ENCODE measurements at places on chromosomes 11 and 22.
A peak's percentile ranks its signal among the peaks of the same experiment; 100 is the strongest.

DNA sequence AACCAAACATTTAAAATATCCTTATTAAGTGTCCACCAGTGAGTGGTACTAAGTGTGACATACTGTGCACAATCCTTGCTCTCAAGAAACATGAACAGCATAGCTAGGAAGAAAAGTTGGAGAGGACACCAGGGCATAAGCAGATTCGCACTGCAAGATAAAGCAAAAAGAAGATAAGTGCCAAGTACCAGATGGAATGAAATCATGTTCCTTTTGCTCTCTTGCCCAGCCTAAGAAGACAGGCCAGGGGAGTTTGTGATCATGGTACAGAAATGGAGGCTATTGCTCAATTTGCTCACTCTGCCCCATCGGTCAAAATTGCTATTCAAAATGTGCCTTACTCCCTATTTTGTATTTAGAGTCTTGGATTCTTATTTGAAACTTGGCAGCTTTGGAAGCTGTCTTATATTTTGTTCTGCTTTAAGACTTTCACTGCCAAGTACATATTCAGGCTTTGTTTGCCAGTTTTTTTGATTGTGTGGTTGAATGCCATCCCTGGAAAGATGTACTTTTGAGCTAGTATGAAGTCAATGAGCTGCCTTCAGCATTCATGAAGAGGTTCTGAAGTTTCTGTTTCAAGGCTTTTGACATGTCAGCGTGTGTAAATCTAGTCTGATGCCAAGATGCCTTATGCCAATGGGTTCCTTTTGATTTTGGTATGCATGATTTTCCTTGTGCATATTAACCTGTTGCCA is 90.3 kb downstream of the PAX6 start:
- DNase-seq = no peak

DNA sequence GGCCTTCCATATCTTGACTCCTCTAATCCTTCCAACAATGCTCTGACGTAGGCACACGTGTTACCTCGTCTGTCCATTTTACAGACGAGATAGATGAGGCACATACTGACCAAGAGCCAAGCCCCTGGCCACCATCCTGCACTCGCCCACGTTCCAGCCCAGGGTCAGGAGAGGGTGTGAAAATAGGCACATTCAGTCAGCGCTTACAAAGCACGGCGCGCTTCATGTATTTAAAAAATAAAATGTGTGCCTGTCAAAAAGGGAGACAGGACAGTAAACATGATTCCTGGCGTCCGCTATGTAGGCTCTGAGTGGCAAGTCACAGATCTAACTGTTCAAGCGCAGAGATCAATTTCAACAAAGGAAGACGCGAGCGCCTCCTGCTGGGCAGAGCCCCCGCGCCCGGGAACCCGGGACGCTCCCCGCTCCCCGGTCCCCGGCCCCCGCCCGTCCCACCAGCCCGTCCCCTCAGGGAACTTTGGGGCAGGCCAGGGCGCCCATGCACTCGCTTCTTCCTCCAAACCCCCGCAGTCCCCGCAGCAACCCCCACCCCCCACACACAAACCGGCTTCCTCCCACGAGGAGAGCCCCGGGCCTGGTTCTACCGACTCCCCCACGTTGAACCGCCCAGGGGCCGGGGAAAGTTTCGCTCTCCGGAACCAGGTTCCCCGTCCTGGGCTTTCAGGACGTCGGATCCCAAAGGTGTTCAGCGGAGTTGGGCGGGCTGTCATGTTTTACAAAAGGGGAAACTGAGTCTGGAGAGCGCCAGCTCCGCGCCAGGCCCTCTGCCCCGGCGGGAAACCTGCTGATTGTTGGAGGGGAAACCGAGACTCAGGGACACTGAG is 10.4 kb upstream of the C1QTNF6 start:
- DNase-seq = peak; percentile 87

GRCh38 chr11:73988227-73988626 is 5.6 kb upstream of the UCP2 start:
- DNase-seq = no peak

DNA sequence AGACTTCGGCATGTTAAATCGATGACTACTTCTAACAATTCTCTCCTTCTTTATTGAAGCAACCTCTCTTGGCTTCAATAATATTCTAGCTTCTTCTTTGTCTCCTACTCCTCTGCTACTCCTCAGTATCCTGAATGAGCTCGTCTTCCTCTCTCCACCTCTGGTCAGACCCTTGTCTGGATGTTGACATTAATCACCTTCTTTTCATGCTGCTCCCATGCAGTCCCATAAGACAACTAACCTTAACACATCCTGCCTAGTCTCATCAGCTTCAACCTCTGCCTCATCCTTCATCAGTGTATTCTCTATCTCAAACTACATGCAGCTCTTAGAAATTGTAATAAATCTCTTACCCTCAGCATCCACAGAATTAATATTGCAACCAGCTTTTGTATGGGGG is 695.6 kb downstream of the CNTN5 start:
- DNase-seq = no peak

DNA sequence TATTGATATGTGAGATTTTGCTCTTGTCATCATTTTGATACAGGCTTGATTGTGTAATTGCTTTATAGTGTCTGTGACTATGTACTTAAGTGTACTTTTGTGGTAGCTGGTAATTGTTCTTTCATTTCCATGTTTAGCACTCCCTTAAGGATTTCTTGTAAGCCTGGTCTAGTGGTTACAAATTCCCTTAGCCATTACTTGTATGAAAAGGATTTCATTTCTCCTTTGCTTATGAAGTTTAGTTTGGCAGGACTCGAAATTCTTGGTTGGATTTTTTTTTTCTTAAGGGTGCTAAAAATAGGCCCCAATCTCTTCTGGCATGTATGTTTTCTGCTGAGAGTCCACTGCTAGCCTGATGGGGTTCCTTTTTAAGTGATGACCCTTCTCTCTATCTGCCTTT is 346.8 kb downstream of the JRKL start:
- DNase-seq = no peak

DNA sequence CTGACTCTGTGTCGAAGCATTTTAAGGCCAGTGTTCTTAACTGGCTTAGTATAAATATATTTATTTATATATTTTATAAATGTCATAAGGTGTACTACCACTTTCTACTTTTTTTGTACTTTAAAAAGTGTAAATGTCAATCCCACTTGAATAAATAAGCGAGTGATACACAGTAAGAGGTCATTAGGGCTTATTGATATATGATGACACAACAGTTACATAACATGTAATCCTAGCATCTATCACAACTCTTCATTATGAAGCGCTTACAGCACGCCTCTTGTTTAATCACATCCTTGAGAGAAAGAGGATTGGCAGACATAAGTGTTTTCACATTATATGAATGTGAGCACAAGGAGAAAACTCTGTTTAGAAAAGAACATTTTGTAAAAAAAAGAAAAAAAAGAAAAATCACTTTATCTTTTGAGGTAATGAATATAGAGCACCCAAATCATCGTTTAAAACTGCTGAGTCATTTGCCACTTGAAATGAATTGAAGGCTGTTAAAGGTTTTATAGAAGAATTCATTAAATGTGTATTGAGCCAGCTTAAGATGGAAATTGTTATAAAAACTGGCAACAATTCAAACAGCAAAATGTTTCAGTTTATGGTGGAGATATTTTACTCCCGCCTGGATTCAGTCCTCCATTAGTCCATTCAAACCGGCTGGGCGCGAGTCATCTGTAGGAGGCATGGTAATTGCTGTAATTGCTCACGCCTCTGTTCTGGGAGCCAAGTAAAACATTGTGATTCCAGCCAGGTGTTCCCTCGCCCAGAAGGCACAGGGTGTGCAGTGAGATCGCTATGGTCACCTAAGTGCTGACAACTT is 627.3 kb upstream of the KIRREL3 start:
- no peak for DNase-seq

GRCh38 chr11:134126217-134126822 is 57.4 kb downstream of the JAM3 start:
- DNase-seq = no peak

GRCh38 chr11:127564810-127565209 is 564.2 kb upstream of the KIRREL3 start:
- no peak for DNase-seq

- DNase-seq = no peak
These were observed 3.3 kb downstream of the KCTD14 start for GRCh38 chr11:78019808-78020207.

GRCh38 chr22:38479096-38479837 is 11.4 kb downstream of the KDELR3 start:
- DNase-seq = peak; percentile 30

DNA sequence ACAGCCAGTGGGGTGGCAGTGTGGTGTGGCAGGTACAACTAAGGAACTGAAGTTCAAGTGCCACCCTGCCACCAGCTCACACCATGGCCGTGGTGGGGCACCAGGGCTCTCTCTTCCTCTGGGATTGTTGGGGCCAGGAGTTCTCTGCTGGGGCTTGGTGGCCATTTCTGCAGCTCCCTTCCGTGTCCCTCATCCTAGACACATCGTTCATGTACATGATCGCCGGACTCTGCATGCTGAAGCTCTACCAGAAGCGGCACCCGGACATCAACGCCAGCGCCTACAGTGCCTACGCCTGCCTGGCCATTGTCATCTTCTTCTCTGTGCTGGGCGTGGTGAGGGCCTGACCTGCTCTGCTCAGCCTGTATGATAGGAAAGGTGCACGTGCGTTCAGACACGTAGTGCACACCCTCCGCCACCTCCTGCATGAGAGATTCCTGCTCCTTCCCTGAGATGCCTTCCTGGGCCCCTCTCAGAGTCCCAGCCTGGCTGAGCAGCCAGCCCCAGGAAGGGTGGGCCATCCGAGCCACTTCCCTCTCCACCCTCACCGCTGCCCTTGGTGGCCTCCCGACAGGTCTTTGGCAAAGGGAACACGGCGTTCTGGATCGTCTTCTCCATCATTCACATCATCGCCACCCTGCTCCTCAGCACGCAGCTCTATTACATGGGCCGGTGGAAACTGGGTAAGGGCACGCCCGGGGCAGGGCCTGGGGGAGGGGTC is 7.3 kb upstream of the TAGLN start:
- DNase-seq = no peak

DNA sequence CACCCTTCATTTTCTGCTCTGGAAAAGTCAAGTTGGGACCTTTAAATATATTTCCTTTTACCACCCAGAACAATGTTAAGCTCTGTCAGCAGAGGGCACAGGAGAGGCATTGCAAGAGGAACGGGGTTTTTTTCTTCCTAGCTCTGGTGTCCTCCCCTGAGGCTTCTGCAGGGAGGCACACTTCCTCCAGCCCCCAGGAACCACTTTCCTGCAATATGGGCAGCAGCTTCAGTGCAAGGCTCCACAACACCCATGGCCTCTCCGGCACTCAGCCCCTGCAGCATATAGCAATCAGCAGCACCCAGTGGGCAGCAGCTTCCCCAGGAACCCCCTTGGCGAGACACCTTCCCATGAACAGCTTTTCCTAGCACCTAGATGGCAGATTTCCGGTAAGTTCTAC is 101.4 kb downstream of the SYT9 start:
- DNase-seq = peak; percentile 17

Data from erythroblast (primary cell).